ENCODE measurements at places on chromosomes 2 and 18. TPM values are rescaled to one million over a fixed set of nuclear protein-coding genes. Genes with fewer than 3 reads are reported as not detected.
A peak's percentile ranks its signal among the peaks of the same experiment; 100 is the strongest.

DNA sequence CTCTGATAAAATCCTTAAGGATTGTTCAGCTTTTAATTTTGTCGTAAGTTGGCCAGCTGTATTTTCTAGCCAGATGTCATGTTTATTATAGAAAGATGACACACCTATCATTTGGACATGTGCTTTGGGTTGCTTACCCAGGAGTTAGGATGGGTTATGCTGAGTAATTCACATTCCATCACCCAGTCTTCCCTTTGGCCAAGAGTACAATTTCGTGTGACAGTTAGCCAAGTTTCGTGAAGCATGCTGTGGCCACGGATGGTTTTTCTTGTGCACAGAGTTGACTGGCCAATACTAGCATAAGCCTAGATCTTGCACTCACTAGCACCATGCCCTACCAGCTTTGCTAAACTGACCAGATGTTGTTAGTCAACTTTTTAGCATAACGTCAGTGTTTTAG, 5.8 kb downstream of the MAPRE3 start:
- H3K27me3 ChIP-seq, result no peaks in the 10 kb centered on the region
- H3K27ac ChIP-seq, result no peak overlapping the region
- no peak for DNase-seq
- H3K4me1 ChIP-seq, result peaks cover 70% of the 10 kb centered on the region
- no peak overlapping the region for H3K4me3 ChIP-seq
- H3K36me3 ChIP-seq, result peaks cover 5% of the 10 kb centered on the region

DNA sequence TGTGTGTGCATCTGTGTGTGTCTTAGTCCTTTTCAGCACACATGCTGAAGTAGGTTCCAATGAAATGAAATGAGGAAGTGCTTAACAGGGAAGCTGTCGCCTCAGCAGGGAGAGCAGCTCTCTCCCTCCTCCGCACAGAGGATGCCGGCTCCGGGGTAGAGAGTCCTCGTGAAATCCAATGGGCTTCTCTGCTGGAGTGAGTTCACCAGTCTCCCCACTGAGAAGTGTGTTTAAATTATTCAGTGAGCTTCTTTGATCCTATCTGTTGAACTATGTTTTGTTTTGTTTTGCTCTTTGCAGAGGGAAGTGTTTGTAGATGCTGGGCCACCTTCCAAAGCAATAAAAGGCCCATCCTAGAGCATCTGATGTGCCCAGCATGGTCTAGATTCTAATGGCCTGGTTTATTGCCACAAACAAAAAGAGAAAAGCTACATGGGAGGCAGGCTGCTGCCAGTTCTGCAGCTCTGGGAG, 6.7 kb downstream of the PPP1R7 start:
- H3K27ac ChIP-seq, result no peak overlapping the region
- H3K27me3 ChIP-seq, result no peaks in the 10 kb centered on the region
- H3K4me3 ChIP-seq, result no peak overlapping the region
- H3K36me3 ChIP-seq, result peaks cover 48% of the 10 kb centered on the region
- DNase-seq, result no peak
- no peaks in the 10 kb centered on the region for H3K4me1 ChIP-seq

DNA sequence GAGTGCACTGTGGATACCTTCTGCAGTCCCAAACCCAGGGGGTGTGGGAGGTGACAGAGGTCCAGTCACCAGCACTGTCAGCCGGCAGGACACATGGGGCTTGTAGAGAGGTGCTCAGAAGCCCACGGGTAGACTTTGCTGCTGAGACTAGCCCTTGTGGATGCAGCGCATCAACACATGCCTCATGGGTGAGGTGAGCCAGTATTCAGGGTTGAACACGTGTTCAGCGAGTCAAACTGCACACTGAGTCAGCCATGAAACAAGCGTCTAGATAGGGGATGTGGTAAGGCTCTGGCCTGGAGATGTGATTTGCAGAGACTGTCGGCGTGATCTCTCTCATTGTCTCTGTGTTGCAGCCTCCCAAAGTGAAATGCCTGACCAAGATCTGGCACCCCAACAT, 35.8 kb upstream of the SCLY start:
- DNase-seq, result no peak
- no peaks in the 10 kb centered on the region for H3K4me1 ChIP-seq
- no peak overlapping the region for H3K4me3 ChIP-seq
- H3K27me3 ChIP-seq, result no peaks in the 10 kb centered on the region

- no peaks in the 10 kb centered on the region for H3K27me3 ChIP-seq
- H3K36me3 ChIP-seq, result no peaks in the 10 kb centered on the region
- H3K4me1 ChIP-seq, result no peaks in the 10 kb centered on the region
These were observed 230.8 kb downstream of the SRBD1 start for GRCh38 chr2:45380131-45380836.

DNA sequence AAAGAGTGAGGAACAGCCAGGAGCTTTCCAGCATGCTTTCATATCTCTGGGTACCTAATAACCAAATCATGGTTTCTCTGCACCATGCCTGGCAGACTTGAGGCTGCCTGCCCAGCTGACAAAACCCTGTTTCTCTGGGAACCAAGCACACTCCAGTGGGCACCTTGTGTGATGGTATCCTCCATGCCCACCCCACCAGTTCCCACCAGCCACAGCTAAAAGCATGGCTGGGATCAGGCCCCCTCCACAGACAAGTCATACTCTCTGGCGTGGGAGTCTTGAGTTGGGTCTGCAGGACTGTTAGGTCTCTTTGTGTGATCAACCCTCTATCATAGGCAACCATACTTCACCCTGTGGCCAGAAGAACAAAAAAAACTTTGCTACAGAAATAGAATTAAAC, 56.0 kb downstream of the TMEM163 start:
- H3K36me3 ChIP-seq, result no peaks in the 10 kb centered on the region
- no peak for DNase-seq
- no peak overlapping the region for H3K4me3 ChIP-seq
- H3K4me1 ChIP-seq, result no peaks in the 10 kb centered on the region

DNA sequence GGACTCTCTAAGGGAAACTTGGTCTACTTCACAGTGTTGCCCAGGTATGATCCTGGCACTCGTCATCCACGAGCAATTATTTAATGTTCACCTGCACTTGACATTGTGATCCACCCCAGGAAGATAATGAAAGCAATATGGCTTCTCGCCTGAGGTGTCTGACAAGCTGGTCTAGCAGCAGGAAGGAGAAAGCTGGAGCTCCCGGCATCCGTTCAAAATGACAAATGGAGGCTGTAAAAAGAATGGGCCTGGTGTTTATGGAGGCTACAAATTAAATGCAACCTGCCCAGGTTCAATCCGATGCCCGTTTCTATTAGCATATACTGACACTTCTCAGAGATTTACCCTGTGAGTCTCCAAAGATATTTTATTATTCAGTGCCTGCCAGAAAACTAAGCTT, 317.6 kb downstream of the CTNNA2 start:
- no peaks in the 10 kb centered on the region for H3K4me1 ChIP-seq
- no peak overlapping the region for H3K4me3 ChIP-seq
- no peak for DNase-seq
- no peak overlapping the region for H3K27ac ChIP-seq
- no peaks in the 10 kb centered on the region for H3K36me3 ChIP-seq
- no peaks in the 10 kb centered on the region for H3K27me3 ChIP-seq

- peaks cover 64% of the 10 kb centered on the region for H3K27me3 ChIP-seq
- no peak for DNase-seq
- no peak overlapping the region for H3K4me3 ChIP-seq
- H3K4me1 ChIP-seq, result no peaks in the 10 kb centered on the region
These were observed 1.6 kb upstream of the LIMS2 start for GRCh38 chr2:127676906-127677305.

DNA sequence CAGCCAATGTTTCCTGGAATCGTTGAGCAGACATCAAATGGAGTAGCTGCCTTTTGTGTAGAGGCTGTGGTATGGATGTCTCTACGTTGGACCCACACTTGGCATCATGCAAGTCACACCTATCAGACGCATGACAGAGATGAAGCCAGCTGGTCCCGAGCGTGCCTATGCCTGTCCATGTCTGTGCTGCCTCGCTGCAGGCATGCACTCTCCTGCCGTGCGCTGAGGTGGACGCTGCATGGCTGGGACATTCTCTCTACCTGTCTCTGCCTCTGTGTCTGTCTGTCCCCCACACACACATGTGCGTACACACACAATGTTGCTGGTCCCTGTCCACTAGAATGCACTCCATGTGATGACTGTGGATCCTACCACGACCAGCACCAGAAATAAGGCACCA, 514.2 kb upstream of the MYT1L start:
- no peaks in the 10 kb centered on the region for H3K27me3 ChIP-seq
- no peak overlapping the region for H3K4me3 ChIP-seq
- peaks cover 4% of the 10 kb centered on the region for H3K4me1 ChIP-seq
- DNase-seq, result no peak
- H3K36me3 ChIP-seq, result no peaks in the 10 kb centered on the region

DNA sequence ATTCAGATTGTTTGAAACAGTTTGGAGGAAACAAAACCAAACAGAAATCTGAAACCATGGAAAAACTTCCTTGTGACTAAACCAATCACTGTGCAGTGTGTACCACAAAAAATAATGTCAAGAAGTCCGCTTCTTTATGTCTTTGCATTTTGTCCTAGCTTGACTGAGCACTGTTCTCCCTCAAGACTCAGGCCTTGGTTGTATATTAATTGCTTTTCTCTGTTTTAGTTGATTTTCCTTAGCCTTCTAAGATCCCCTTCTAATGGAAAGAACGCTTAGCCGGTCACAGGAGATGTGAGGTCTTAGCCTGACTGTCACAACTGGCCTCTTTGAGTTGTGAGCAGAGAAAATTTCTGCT, 56.6 kb downstream of the LCLAT1 start:
- 0 out of 3 replicates have a peak, but pooled peaks cover 4% of the 10 kb centered on the region for H3K36me3 ChIP-seq
- no peak for DNase-seq
- H3K27ac ChIP-seq, result no peak overlapping the region
- H3K27me3 ChIP-seq, result no peaks in the 10 kb centered on the region
- H3K4me1 ChIP-seq, result no peaks in the 10 kb centered on the region

- H3K4me1 ChIP-seq, result peaks cover 24% of the 10 kb centered on the region
- H3K4me3 ChIP-seq, result peak overlapping the region; percentile 95
- peaks cover 25% of the 10 kb centered on the region for H3K36me3 ChIP-seq
- H3K27me3 ChIP-seq, result no peaks in the 10 kb centered on the region
- no peak for DNase-seq
These were observed 609 bp downstream of the TPGS2 start for GRCh38 chr18:36828157-36828629.

GRCh38 chr2:150609831-150610582, 122.5 kb upstream of the RND3 start:
- H3K4me3 ChIP-seq, result no peak overlapping the region
- no peak for DNase-seq
- H3K4me1 ChIP-seq, result no peaks in the 10 kb centered on the region
- H3K36me3 ChIP-seq, result no peaks in the 10 kb centered on the region

Gene NAT8
- total RNA-seq, result not detected

Gene ABCG5
- not detected for total RNA-seq

Gene ITSN2
- total RNA-seq, result 19.9 TPM

Gene PLCL1
- 8.9 TPM for total RNA-seq

Gene MOGAT1
- not detected for total RNA-seq

Gene CIB4
- not detected for total RNA-seq

Gene AGFG1
- total RNA-seq, result 51.3 TPM

Gene ABCG8
- not detected for total RNA-seq

Gene ATF2
- 52.9 TPM for total RNA-seq
